ENCODE measurements at places on chromosomes 4 and X.

- no peak for ATAC-seq
Measured at GRCh38 chr4:94175553-94176261, 32.0 kb upstream of the SMARCAD1 start.

DNA sequence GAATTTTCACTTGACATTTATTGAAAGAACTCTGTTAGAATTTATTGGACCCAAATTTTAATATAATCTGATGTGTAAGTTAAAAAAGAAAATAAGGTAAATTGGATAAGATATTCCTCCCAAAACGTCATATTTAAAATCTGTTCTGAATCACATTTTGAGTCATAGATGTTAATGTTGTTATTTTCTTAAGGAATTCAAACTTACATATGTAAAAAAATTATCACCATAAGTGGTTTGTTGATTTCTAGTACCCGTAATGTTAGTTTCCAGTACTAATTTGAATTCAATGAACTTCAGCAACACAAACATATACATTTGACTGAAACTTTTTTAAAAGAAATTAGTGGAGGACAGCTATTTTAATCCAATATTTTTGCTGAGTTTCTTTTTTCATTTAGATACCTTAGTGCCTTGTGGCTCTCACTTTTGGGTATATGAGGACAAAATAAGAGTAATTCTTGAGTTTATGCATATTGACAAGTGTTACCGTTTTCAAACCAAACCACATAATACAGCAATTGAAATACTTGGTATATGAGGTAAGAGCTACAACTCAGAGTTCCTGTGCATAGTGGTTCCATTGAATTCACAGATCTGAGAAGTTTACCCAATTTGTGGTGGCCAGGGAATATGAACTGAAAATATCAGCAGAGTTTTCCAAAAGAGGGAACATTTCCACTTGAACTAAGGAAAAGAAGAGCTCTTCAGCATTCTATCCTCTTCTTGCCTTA, 71.8 kb downstream of the C4orf46 start:
- no peak for ATAC-seq

DNA sequence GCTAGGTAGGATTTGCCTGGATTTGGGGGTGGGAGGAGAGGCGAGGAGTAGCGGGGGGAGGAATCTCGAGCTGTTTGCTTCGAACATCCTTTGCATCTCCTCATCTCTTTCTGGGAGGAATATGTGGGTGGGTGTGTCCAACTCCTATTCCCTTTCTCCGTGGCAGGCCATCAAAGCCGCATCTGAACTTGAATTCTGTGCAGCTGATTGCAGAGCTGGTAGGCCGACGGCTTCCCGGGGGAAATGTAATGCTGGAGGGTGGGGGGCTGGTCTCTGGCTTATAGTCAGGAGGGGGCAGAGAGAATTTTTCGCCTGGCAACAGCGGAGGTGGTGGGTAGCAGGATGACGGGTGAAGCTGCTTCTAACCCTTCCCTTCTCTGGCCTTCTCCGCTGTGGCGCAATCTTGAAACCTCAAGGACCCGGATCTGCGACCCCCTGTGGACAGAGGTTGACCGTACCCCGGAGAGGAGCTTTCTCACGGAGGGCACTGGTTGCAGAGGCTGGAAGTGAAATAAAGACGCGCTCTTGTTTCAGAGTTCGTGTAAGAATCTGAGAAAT, 628 bp downstream of the ZCCHC12 start:
- peak; percentile 64 for ATAC-seq

DNA sequence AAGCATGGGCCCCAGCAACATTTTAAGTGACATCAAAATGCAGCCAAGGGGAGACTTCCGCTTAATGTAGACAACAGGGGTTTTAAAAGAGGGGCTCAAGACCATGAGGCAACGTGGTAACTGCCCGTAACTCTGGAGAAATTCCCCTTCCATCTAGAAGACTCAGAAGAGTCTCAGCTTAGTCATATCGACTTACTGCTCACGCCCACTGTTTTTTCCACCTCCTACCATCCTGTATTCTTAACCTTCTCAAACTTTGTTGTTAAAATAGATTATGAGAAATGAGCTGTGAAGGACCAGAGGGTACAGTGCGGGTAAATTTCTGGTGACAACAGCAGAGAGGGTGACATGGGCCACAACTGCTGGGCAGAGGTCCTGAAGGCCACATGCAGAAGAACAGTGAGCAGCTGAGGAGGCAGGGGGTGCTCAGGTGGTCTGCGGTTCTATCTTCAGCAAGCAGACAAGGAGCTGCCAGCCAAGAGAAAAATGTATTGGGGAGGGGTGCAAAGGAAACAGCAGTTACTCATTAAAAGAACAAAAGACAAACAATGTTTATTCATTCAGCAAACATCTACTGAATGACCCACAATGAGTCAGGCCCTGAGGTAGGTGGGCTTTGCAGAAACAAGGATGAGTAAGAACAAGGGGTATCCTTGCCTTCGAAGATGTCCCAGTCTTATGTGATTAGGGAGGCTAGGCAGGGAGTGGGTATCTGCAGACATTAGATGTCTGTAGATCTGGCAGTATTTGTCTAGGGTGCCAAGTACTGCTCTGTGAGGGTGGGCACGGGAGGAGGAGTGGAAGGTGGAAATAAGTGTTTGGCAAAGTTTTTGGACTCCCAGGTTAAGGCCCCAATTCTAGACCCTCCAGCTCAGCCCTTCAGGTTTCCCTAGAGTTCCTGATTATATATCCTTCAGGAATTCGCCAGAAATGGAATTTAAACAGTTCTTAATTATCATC, 175.3 kb downstream of the TSPAN5 start:
- ATAC-seq, result no peak

- ATAC-seq, result no peak
Measured at GRCh38 chr4:147492306-147492705, 11.4 kb downstream of the EDNRA start.

GRCh38 chr4:7256984-7257810, 64.9 kb downstream of the SORCS2 start:
- ATAC-seq, result peak; percentile 54

DNA sequence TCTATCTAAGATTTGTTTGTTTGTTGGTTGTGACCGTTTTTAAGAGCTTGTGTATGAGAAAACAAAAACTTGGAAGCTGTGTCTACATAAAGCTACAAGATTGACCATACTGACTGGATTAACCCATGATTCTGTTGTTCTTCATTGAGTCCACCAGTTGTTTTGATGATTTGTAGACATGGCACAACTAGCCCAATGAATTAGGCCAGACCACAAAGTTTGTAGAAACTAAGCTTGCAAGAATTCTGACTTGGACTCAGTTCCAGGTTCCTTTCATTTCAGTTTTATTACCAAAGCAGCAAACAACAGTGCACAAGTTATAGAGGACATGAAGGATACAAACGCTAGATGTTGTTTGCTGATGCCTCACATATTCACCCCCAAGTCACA, 119.3 kb downstream of the RASGEF1B start:
- ATAC-seq, result no peak

GRCh38 chr4:123073650-123074049, 151.3 kb upstream of the NUDT6 start:
- ATAC-seq, result no peak

DNA sequence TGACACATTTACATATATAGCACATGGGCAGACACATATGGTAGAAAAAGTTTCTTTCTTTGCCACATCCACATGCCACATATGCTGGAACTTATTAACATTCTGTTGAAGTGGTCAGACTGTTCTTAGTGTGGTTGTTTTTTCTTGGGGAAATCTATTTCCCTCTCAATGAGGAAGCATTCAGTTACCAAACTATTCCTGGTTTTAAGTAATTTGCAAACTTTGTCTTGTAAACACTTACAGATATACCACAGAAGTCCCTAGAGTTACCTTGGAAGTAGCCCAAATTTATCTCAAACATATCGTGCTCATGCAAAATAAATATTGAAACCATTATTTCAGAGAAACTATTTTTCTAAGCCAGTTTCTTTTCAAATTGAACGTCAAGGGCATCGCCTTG, 625.5 kb upstream of the INTU start:
- no peak for ATAC-seq

GRCh38 chr4:5719350-5720055, 8.5 kb downstream of the EVC start:
- ATAC-seq, result no peak

DNA sequence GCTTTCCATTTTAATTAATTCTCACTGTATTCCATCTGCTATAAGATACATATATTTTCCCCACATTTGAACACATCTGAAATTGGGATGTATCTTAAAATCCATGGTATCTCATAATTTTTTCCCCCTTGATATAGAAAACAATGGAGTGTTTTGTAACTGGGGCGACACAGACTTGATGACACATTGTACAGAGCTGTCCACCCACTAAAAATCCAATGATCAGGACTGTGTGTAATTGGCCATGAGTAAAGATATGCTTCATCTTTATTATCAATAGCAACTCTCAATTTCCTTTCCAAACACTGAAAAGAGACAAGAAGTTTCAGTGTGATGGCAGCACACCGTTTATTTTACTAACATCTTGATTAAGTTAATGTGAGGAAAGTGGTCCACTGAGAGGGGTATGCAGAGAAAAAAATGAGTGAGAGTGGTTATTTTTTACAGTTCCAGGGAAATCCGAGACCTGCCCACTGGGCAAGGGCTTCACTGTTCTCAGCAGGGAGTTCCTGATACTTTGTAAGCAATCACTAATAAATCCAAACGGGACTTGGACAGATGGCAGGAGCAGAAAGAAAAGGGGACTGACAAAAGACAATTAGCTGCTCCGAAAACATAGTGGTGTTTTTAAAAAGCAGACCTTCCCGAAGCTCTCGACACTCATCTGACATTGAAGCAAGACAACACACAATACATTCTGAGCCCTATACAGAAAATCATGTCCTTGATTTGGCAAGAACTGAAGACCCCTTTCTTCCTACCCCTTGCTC, 149.4 kb downstream of the TSPAN5 start:
- ATAC-seq, result no peak

DNA sequence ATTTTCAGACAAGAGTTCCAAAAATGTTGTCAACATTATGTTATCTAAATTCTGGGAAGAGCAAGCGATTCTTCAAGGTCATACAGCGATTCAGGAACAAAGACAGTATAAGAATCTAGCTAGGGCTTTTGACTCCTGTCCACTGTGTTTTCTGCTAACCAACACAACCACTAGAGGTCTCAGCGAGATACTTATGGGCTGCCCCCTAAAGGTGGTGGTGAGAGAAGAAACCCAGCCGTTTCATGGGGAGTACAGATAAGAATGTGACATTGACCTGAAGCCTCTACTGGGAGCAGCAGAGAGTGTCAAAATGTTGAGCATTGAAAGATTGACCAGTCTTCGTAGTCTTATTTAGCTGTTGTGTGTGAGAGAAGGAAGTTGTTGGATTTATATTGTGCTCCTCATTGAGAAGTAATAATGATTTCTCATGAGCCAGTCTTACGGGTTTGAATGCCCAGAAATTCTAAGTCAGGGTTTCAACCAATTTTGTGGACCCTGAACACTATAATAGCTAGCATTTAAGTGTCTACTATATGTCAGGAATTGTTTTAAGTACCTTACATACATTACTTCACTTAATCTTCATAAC, 168.3 kb downstream of the SPRY1 start:
- ATAC-seq, result no peak

DNA sequence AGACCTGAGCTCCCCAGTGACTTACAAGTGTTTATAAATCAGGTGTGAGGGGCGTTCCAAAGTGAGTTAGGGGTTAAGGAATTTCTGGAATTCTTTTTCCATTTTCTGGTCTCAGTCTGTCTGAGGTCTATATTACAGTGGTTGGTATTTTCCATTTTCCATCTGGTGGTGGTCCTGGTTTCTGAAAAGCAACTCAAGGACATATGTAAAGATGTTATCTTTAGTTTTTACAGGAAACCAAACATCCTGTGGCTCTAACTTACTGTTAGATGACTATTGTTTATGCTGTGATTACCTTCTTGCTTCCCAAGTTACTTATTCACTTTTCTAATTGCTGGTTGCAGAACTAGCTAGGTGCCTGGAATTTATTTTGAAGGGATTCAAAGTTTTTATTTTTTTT, 53.5 kb upstream of the IL21 start:
- ATAC-seq, result no peak

- no peak for ATAC-seq
Measured at GRCh38 chr4:184216515-184216914, 1.2 kb downstream of the ENPP6 start.

DNA sequence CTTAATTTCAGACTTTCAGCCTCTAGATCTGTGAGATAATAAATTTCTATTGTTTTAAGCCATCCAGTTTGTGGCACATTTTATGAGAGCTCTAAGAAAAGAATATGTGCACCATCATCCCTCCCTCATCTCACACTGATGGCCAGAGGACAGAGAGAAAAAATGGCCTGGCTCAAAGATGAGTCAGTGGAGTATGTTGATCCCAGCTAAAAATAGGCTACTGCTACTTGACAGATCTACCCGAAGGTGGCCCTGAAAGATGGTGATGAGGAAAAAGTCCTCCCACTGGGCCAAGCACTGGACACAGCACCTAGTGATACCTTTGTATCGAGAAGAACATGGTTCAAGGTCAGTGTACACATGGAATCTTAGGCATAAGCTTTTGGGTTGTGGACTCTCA, 38.2 kb upstream of the DCTD start:
- no peak for ATAC-seq

- ATAC-seq, result no peak
Measured at GRCh38 chr4:53626491-53626890, 35.2 kb upstream of the LNX1 start.

- no peak for ATAC-seq
Measured at GRCh38 chrX:108582151-108582550, 142.5 kb downstream of the COL4A5 start.

DNA sequence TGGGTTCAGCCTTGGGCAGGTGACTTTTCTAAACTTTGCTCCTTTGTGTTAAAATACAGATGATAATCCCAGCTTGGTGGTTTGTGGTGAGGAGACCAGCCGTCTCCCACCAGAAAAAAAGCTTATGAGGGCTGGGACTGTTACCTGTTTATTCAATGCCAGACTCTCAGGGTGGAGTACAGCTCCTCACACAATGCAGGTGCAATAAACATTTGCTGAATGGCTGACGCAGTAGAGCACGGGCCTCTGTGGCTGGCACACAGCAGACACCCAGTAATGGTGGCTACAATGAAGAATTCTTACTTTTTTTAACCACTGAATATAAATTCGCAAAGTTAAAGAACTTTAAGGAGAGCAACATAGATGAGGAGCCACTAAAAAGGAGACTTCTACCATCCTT, 30.2 kb downstream of the BEND4 start:
- no peak for ATAC-seq

DNA sequence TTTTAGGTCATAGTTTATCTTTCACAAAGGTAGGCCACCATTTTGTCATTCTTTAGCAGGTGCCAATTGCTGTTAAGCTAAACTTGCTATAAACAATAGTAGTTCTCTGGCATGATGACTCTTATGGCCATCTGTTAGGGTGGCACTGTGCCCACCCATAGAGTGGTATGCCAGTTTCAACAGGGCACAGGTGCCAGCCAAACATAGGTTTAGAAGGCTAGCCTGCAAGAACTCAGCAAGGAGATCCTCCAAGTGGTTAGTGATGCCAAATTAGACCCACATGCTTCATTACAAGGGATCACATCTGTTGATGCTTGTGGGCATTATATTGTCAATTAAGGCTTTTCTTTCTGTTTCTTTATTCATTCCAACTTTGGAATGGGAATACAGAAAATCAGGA, 204.5 kb downstream of the FMR1NB start:
- ATAC-seq, result no peak
